ENCODE measurements at places on chromosomes 6 and 20.

GRCh38 chr20:15806105-15806504, 767.1 kb downstream of the KIF16B start:
- DNase-seq: no peak

DNA sequence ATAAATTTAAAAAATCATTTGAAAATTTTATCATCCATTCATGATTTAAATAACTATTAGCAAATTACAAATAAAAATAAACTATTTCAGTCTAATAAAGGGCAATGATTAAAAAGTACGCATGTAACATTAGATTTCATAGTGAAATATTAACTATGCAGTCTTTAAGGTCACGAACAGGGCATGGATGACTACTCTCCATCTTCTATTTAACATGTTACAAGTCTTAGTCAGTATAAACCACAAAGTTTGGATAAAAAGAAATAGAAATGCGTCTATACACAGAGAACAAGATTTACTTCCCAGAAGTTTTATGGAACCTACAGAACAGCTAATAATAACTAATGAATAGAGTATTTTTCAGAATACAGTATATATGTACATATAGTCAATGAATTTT, 1016.0 kb downstream of the EYS start:
- DNase-seq: no peak

DNA sequence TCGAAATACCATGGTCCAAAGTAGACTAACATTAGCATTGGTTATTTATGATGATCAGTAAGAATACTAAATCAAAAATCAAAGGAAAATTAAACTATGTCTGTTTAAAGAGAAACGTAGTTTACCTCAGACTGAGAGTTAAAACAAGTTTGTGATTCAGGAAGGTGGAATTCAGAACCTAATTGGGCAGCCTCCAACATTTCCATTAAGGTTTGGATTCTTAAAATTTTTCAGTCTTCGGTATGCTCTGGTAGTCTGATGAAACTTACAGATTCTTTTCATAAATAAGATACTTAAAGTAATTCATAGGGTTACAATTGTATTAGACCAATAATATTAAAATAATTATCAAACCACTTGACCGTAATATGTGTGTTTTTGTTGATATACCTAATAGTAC, 18.6 kb downstream of the HFE start:
- no peak for DNase-seq

GRCh38 chr6:35489995-35490791, 6.7 kb downstream of the TEAD3 start:
- no peak for DNase-seq
